ENCODE measurements at places on chromosomes 3 and 15.

DNA sequence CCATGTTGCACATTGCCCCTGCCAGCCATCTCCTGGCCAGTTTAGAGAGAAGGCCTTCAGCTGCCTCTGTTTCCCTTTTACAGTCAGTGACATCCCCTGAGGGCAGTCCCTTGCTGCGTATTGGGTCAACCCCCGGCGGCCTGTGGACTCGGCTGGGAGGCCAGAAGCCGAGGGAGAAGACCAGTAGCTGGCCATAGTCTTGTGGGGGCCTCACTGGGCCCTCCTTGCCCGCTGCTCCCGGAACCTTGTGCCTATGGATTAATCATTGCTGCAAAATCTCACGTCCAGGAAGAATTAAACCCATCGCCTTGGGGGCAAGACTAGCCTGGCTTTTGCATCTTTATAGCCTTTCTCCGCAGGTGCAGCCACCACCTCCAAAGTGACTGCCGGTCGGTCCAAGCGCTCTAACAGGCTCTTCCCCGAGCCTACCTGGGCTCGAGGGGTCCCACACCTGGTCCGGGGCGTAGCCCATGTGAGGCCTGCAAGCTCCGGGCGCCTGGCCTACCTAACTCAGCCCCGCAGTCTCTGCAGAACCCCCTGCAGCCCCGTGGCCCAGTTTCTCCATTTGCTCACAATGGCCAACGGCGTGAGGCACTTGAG is 870 bp upstream of the CHAC1 start:
- no peak for DNase-seq

- no peak for DNase-seq
These were observed 26.1 kb downstream of the KCNMB2 start for GRCh38 chr3:178562143-178562946.

DNA sequence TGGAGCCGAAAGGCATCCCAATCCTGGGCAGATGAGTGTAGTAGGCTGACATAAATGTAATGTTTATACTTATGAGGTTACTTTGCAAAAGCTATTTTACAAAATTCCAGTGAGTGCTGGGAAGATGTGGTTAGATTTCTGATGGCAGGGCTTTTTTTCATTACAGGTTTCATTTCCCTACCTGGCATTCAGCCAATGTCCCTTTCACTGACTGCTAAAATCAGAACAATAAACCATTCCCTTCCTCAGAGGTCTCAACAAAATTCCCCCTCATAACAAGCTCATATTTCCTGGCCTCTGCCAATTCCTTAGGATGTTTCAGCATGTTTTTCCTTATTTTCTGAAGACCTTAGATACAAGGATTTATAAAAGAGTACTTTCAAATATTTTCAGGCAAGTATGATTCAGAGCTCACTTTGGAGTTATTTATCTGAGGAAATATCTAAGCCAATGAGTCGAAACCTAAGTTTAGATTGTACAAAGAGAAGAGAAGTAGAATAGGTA is 40.9 kb upstream of the CCDC80 start:
- no peak for DNase-seq

DNA sequence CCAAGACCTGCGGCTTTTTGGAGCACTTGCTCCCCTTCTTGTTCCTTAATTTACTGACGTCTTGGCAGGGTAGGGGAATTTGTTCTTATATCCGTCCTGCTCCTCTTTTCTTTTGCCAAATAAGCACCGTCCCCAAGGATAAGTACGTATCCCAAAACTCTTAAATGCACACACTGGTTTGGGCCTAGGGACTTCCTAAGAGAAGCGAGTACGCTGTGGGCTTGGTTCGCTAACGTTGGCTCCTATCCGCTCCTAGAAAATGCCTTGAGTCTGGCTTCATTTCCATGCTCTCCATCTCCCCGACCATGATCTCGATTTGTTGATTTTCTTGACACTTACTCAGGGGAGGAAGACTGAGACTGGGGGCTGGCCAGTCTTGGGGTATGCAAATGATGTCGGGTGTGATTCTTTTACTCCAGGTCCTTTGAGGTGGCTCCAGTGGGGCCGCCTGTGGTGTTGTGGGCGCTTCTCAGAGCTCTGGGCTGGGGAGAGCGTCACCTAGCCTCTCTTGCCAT is 1.3 kb downstream of the MYRIP start:
- DNase-seq: no peak

- DNase-seq: no peak
These were observed 99.7 kb downstream of the RARB start for GRCh38 chr3:25527801-25528200.

GRCh38 chr15:42461261-42461660 is 29.7 kb downstream of the ZNF106 start:
- no peak for DNase-seq

DNA sequence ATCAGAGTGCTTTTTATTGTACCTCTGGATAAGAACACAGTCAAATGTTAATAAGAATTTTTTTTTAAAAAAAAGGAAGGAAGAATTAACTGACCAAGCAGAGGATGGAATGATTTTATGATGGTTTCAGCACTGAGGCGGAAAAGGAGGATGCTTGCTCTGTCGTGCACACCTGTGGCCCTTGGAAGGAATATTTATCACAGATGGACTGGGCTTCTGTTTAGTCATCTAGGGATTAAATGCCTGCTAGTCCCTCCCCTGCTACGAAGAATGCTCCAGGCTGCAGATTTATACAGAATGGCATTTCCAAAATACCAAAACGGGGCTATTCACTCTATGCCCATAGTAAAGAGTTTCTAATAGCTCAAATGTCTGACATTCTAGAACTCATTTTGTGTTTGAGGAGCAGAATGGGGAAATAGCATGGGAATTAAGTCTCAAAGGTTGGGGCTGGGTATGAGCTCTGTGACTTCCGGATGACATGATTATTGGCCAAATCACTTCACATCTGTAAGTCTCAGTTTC is 92.8 kb upstream of the BCL6 start:
- DNase-seq: no peak

GRCh38 chr3:69212411-69213160 is 90.2 kb upstream of the LMOD3 start:
- peak; percentile 18 for DNase-seq

- no peak for DNase-seq
These were observed 84.5 kb upstream of the SETMAR start for GRCh38 chr3:4218456-4219226.

- no peak for DNase-seq
These were observed 1.0 kb upstream of the RBPMS2 start for GRCh38 chr15:64776402-64776786.

GRCh38 chr3:189108067-189108466 is 63.7 kb upstream of the TPRG1 start:
- DNase-seq: no peak

DNA sequence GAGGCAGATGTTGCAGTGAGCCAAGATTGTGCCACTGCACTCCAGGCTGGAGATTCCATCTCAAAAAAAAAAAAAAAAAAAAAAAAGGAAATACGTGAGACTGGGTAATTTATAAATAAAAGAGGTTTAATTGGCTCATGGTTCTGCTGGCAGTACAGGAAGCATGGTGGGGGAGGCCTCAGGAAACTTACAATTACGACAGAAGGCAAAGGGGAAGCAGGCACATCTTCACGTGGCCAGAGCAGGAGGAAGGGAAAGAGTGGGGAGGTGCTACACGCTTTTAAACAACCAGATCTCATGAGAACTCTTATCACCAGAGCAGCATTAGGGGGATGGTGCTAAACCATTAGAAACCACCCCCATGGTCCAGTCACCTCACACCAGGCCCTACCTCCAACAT is 138.2 kb upstream of the IL12A start:
- peak; percentile 18 for DNase-seq

GRCh38 chr3:149891621-149892020 is 78.6 kb downstream of the RNF13 start:
- no peak for DNase-seq

- DNase-seq: no peak
These were observed 520.4 kb upstream of the MDFIC2 start for GRCh38 chr3:70832834-70833205.

- peak; percentile 41 for DNase-seq
These were observed 632 bp upstream of the COPS2 start for GRCh38 chr15:49155834-49156627.

DNA sequence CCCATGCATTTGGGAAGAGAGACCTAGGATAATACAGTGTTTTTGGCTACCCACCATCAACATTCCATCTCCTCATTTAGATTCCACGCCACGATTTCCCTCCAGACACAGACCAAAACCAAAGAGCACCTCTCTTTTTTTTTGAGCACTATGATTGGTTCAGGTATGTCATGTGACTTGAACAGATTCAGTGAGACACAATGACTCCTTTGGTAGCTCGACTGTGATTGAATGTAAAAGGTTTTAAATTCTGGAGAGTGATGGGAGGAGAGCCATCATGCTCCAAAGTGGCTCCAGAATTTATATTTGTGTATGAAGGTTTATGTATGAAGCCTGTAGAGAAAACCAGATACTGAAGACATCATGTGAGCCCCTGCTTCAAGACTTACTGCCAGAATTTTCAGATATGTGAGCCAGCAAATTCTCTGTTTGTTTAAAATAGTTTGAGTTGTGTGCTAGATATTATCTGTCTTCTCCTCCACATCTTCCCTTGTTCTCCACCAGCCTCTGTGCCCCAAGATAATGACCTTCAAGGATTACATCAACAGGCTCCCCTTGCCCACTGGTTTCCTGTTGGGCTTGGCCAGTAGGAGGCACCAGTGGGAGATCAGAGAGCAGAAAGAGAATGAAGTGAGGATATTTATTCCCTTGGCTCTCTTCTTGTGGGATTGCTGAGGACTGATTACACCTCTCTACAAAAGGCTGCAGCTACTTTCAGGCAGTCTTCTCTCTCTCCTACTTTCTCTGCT is 12.5 kb downstream of the MYD88 start:
- no peak for DNase-seq

DNA sequence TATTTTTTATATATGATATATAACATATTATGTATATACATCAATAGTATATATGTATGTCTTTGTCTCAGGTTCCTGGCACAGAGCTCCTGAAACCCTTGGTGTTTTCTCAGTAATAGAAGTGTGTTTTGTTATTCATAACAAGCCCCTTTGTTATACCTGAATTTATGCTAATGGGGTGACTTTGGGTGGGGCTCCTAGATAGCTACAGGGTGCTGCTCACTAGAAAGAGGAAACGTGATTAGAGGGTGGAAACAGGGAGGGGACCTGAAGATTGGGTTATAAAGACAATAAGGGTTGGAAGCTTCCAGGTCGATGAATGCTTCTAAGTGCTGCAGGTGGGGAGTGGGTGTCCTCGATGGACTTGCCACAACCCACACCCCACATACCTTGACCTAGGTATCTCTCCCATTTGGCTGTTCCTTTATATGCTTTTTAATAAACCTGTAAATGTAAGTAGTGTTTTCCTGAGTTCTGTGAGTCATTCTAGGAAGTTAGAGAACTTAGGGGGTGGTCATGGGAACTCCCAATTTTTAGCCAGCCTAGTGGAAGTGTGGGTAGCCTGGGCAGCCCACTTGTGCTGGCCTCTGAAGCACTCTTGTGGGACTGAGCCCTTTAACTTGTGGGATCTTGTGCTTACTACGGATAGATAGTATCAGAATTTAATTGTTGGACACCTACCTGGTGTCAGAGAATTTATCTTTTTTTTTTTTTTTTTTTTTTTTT is 36.9 kb upstream of the C15orf39 start:
- no peak for DNase-seq

GRCh38 chr3:196652961-196653795 is 13.7 kb downstream of the NRROS start:
- DNase-seq: no peak

DNA sequence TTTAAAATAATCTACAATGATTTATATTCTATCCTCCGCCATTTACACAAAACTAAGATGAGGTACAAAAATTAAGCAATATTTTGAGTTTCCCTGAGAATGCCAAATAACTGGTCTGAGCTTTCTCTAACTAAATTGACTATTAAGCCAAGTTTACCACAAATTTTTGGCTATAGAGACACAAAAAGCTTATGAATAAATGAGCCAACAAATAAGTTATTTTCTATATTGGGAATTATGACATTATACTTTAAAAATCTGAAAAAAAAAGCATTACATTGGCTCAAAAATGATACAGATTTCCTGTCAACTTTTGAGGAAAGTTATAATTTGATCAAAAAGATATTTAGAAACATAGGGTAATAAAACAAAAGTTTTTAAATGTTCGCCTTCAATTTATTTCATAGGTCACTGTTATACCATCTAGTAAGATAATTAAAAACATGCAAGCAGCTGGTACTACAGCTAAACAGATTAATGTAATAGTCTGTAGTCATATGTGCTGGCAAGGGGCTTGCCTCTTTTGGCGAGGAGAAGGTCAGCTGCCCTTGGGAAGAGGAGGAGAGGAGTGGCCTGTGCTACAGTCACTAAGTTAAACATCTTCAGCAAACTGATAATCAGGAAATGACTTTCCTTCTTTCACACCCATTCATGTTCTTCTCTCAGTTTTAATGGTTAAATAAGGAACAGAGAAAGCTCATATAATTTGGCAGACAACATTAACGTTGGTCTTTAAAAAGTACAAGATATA is 318.5 kb downstream of the TBC1D5 start:
- DNase-seq: no peak

DNA sequence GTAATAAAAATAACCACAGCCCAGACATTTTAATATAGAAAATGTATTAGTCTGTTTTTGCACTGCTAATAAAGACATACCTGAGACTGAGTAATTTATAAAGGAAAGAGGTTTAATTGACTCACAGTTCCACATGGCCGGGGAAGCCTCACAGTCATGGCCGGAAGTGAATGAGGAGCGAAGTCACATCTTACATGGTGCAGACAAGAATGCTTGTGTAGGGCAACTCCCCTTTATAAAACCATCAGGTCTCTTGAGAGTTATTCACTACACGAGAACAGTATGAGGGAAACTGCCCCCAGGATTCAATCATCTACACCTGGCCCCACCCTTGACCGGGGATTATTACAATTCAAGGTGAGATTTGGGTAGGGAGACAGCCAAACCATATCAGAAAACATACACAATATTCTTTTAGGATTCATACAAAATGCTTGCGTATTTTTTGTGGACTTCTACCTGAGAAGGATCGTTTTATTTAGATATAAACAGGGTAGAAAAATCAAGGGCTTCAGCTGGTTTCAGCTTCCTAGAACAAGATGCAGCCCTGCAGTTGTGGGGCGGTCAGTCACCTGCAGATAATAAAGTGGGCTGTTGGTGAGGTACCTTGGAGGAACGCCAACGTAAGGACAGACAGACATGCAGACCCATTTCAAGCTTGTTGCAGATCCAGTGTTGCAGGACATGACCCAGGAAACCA is 101.9 kb downstream of the TNIK start:
- no peak for DNase-seq

GRCh38 chr3:13627681-13628080 is 78.8 kb downstream of the FBLN2 start:
- DNase-seq: no peak

DNA sequence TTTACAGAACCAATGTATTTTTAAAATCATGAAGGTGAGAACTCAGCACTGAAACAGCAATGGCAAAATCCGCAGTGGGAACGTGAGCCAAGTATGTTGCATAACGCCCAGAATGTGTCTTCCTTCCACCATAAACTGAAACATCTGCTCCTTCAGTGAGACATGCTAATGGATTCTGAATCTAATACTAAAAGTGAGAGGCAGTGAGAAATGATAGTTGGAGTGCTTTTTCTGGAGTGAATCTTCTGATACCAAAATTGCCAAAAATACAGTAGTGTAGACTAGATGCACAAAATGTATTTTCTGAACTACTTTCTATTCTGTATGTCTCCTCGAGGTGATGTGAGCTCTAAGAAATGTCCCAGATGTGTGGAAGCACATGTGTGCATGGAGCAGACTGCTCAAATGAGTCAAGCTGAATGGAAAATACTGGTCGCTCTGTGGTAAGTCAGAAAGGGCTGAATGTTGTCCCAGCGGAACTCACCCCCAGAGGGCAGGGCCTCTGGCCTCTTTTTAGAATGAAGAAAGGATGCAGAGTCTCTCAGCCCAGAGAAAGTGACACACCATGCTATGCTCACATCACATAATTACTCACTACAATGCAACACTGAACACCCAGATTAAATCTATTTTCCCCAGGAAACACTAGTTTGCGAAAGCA is 73.0 kb downstream of the ATP10A start:
- no peak for DNase-seq

All from Kasumi-1 (cell line).